MV-4-11 (cell line): ENCODE measurements at places on chromosomes 2 and 18.
A peak's percentile ranks its signal among the peaks of the same experiment; 100 is the strongest.

GRCh38 chr2:122329278-122329677 lies 573.8 kb downstream of the TSN start:
- no peak for DNase-seq

- no peak for DNase-seq
Observed at GRCh38 chr2:100137866-100138570, 4.4 kb downstream of the AFF3 start.

- DNase-seq = no peak
Observed at GRCh38 chr2:212975333-212975732, 176.1 kb downstream of the IKZF2 start.

GRCh38 chr18:57051657-57052044 lies 95.2 kb upstream of the BOD1L2 start:
- no peak for DNase-seq

DNA sequence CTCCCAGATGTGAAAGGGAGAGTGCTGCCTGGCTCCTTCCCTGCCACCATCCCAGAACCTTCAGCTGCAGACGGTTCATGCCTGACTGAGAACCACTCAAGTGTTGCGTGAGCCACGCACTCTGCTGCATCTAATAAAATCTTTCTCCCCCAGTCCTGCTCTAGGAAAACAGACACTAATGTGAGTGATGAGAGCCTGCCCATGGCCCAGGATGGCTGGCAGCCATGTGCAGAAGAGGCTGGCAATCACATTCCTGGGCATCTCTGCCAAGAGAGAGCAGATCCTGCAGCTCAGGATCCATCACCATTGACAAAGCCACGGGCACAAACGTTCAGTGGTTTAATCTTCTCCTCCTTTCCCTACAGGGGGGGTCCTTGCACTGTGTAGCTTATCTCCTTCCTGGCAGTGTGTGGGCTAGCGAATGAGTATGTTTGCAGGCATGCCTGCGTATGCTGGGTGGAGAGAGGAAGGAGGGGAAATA lies 477.5 kb downstream of the SLC4A3 start:
- peak; percentile 11 for DNase-seq

DNA sequence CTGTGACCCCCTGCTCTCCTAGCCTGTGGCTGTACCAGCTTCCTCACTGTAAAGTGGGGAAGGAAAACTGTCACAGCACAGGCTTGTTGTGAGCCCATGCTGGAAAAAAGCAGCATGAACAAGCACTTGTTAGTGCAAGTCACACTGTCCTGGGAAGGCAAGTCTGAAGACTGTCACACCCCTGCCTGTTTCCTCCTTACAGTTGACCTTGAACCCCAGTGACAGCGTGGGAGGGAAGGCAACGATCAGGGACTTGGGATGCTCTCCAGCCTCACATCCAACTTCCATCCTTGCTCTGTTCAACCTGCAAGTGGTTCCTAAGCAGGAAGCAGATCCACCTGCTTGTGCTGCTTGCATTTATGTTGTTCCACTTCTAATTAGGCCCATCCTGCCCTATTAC lies 311.3 kb upstream of the KLHL29 start:
- no peak for DNase-seq

DNA sequence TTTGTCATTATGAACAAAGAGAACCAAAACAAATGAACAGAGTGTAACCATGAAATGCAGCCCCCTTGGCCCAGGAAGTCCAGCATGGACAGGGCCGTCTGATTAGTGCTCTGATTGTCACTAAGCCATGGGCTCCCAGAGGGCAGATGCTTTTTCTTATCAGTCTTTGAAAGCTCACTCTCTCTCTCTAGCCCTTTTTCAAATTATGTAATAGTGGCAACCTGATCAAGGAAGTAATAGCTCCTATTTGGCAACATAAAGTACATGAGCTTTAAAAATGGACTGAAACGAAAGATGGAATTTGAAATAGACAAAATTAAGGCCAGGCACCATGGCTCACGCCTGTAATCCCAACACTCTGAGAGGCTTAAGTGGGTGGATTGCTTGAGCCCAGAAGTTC lies 32.4 kb upstream of the EPG5 start:
- no peak for DNase-seq

GRCh38 chr18:805008-805754 lies 6.9 kb downstream of the YES1 start:
- no peak for DNase-seq

DNA sequence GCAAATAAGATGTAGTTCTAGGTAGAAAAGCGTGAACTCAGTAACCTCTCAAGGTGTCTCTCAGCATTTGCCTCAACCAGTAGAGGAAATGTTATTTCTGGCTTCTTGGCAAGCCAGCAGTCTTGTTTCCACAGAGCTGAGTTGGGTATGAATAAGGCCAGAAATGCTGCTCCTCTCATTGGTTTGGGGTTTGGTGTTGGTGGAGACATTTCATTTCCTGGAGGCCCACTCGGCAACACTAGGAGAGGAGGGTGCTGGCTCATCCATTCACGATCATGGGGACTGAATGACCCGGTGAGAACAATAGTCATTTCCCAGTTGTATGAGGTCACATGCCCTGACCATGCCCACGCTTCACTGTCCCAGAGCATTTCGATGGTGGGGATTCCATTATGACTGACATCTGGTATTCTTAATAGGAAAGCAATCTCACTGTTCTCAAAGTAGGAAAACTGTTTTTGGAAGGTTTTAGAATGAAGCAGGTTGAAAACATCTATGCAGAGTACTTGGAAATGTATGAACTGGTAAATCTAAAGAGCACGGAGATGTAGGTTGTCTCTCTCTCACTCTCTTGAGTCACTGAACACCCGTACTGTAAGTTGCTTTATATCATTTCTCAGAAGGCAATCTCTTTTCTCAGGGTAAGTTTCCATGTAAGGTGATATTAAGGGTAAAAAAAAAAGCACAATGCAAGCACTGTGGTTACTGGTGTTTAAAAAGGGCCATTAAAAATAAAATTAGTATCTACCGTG lies 37.1 kb upstream of the CTLA4 start:
- DNase-seq = no peak

DNA sequence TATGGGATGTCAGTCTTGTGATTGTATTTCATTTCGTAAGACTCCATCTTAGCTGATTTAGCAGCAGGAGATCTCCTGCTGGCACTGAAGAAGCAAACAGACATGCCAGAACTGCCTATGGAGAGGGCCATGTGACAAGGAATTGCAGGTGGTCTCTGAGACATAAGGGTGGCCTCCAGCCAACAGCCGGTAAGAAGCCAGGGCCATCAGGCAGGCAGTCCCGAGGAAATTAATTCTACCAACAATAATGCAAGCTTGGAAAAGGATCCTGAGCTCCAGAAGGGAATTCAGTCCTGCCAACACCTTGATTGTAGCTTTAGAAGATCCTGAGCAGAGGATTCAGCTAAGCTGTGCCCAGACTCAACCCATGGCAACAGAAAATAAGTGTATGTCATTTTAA lies 87.1 kb upstream of the DNAJC10 start:
- DNase-seq = no peak

DNA sequence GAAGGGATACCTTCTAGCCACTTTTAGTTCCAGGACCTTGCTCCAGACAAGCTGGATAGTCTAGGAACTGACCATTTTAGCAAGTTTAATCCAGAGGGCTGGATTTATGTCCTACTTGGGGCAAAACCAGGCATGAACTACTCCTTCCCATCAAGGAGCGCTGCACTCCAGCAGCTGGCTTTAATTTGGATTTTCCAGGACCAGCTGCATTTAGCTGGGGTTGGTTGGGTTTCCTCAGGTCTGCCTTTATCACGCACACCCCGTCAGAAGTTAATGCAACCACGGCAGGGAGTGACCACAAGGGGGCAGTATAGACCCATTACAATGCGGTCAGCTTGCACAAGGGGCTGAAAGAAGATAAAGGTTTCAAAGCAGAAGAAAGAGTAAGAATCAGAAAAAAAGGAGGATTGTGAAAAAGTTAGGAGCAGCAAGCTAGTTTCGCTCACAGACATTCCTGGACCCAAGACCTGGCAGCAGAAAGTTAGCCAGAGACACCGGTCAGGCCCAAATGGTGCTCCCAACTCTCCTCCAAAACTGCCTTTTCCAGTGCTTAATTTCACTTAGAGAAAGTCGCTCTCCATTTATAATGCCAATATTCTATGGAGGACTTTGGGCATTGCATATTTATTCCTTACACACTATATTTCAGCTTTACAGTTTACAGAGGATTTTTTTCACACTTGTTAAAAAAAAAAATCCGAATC lies 40.1 kb downstream of the SLC4A1AP start:
- DNase-seq = peak; percentile 80

DNA sequence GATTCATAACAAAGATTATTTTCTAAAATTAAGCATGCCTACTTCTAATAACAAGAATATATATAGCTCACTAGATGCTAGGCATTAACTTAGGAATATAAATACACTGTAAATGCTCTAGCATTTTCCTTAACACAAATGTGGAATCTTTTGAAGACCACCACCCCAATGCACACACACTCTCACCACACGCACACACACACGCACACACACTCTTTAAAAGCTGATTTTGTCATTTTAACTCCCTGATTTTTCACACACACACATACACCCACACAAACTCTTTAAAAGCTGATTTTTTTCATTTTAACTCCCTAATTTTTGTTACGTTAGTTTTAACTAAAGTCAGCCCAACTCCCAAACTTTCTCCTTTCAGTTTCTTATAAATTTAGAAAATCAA lies 3.0 kb downstream of the COL5A2 start:
- no peak for DNase-seq

DNA sequence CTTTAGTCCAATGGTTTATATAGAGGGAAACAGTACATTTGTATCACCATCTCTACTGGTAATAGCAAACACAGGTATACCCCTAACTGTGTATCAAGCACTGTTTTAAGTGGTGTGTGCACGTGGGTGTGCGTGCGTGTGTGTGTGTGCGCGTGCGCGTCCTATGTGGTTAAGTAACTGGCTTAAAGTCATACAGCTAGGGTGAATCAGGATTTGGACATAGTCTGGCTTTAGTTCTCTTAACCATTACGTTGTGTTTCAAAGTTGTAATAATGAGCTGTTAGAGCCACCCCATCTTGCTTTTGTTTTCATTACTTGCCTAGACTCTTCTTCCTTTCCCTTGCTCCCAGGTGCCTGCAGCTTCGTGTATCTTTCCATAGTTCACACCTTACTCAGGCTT lies 2.1 kb downstream of the HADHB start:
- peak; percentile 87 for DNase-seq

DNA sequence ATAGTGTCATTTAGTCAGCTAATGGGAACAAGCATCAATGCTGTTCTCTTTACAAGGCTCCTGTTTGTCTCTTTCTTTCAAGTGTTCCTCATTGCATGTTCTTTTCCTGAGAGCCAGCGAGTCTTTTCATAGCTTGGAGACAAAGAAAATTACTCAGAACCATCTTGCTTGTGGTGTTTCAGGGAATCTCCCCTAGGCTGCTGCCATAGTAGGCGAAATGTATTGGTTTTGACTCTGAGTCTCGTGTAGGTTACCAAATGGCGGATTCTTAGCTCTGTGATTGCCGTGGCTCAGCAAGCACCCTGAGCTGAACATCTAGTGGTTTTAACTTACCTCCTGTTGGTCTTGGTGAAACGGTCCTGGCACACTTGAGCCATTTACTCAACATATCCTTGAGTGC lies 68.7 kb downstream of the RHBDD1 start:
- no peak for DNase-seq

DNA sequence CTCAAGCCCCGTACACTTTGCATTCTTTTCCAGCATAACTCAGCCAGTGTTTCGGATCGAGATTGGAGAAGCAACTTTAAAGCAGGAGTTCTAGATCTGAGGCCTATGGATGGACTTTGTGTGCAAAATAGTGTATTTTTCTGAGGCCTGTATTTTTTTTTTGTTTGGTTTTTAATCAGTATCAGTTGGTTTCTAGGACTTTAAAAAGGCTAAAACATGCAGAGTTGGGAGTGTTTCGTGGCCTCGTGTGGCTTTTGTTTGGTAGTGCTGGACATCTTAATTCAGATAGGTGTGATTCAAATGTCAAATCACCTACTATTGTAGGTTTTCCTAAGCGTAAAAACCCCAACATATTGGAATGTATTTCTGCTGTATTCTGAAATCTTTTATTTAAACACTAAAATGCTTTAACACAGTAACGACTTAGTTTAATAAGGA lies 282 bp upstream of the PUS10 start:
- no peak for DNase-seq

GRCh38 chr18:9401176-9401575 lies 66.6 kb downstream of the TWSG1 start:
- DNase-seq = no peak

DNA sequence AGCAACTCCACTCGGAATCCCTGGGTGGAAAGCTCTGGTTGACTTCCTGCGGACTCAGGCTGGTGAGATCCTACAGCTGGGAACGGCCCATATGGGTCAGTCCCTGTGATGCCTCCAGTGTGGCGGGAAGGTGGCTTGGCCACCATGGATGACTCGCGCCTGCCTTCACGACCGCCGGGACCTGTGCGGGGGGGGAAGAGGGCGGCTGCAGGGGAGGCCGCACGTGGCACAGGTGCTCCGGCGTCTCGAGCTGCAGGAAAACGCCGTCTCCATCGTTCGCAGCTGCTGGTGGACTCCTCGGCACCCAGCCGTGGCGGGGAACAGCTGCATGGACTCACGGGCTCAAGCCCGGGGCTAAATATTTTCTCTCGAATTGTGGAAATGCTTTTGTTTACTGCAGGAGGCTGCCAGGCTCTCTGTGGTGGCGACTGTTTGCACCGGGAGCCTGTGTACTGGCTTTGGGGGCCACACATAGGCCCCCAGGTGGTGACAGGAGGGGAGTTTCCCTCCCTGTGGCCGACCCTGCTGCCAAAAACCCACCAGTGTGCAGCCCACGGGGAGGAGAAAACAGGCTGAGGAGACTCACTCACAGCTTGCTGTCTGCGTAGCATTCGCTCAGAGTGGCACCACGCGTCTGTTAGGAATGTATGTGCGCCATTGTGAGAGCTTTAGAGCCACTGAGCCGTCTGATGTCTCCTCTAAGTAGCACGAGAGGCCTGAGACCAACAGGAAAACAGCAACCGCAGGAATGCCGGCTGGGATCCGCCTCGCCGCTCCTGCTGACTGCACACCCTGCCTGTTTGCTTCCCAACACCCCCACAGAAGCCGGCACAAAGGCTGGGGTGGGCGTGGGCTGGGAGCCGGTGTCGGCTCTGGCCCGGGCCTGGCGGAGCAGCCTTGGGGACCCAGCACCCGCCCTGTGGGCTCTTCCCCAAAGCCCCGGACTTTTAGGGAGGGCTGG lies 89.2 kb downstream of the NFATC1 start:
- no peak for DNase-seq

DNA sequence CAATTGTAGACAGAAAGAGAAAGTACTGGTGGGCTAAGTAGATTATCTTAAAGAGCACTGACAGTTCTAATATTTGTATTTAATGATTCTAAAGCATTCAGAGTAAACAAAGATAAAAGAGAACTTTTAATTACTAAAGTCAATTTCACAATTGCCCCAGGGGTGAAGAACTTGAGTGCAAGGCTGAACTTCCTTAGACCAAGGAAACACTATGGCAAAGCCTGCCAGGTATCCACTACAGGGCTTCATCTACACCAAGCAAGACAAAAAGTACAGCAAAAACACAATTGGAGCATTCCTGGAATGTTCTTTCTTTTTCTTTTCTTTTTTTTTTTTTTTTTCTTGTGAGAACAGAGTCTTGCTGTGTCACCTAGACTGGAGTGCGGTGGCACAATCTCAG lies 46.9 kb upstream of the NDUFV2 start:
- no peak for DNase-seq

GRCh38 chr2:129751409-129751808 lies 228.1 kb upstream of the RAB6C start:
- DNase-seq = peak; percentile 82

- no peak for DNase-seq
Observed at GRCh38 chr18:79522451-79523205, 126.9 kb downstream of the NFATC1 start.
